ENCODE measurements at places on chromosomes 12 and 14.
A peak's percentile ranks its signal among the peaks of the same experiment; 100 is the strongest.

- peak; percentile 64 for DNase-seq
These were observed 47.4 kb downstream of the IFNG-AS1 start for GRCh38 chr12:68036642-68037041.

- DNase-seq = no peak
These were observed 52.4 kb downstream of the DICER1 start for GRCh38 chr14:95104911-95105310.

GRCh38 chr12:56878010-56878339, 56.2 kb downstream of the SDR9C7 start:
- DNase-seq = no peak

DNA sequence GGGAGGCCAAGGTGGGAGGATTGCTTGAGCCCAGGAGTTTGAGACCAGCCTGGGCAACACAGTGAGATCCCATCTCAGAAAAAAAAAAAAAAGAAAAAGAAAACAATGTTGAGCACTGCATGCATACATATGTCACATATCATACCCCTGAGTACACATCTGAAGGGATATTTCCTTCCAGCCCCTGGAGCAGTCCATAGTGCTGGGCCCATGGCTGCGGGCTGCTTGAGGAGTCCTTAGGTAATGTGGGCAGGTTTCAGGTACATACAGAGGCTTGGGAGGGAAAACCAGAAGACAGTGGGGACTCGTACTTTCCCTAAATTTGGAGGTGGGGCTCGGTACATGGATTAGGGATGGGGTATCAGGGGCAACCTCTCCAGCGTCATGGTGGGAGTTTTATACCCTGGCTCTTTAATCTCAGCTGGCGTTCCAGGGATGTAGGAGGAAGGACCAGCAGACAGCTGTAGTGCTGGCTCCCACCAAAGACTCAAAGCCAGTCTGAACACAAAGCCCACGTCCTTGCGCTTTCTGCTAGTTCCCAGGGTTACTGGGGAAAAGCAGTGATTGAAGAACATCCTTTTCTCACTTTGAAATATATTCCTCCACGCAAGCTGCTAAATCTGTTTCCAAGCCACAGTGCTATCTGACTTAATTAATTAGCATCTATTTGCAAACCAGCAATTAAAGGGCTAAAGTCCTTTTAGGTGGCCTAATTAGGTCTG, 5.2 kb downstream of the OTUB2 start:
- no peak for DNase-seq

DNA sequence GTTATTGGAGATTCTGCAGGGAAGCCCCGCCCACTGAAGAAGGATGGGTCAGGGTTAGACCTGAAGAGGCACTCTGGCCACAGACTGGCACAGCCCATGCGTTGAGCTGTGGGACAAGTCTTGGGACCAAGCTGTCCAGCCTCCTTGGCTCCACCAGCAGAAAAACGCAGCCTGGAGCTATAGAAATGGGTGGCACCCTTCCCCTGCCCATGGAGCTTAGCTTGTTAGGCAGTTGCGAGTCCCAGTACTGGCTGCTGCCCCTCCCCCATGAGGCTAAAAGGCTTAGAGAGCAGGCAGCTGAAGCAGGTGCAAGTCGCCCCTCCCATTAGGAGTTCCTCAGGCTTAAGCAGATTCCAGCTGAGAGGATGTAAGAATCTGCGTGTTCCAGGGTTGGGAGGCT, 1124.0 kb upstream of the TMEM132C start:
- no peak for DNase-seq

- DNase-seq = peak; percentile 62
These were observed 140.5 kb downstream of the PRKCH start for GRCh38 chr14:61461808-61462275.

DNA sequence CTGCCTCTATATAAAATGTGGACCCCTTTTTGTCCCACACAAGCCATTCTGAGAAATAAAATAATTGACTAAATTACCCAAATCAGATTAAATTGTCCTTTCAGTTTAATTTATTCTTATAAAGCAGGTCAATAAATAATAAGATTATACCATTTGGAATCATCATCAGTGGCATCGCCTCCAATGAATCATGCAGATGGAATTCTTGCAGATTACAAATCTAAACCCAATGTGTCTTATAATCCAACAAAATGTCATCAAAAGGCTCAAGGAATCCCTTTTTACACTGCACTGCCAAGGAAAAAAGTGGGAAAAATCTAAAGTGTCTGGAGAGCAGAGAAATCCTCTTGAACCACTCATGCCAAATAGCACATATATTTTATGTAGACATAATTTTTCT, 138.2 kb upstream of the TSPAN8 start:
- DNase-seq = no peak
